ENCODE measurements at places on chromosomes 5 and 9.
A peak's percentile ranks its signal among the peaks of the same experiment; 100 is the strongest.

DNA sequence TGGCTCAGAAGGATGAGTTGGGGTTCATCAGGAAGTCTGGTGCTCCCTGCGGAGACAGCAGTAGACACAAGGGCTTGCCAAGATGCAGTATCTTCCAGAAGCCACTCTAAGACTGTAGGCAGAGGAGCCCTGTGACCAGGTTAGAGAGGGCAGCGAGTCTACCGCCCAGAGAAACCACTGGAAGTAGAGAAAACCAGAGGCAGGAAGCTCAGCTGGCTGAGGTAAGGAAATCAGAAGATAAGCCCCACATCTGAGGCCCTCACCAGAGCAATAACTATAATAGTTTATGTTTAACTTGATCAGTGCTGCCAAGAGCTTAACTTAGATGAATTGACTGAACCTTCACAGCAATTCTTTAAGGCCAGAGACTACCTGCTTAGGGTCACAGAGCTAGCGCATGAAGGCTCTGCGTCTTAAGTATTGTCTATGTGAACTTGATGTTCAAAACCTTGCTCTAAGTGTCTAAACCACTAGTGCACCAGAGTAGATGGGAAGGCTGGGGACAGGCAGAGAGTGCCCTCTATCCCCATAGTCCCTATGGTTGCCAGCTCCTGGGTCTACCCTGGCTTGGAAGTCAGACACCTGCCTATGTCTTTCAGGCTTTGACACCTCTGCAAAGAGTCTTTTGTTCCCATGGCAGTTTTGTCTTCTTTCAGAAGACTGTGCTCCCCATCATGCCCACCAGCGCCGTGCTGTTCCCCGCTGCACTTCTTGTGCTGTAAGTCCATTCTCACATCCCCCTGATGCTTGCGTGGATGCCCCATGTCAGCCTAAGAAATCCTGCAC is 228.2 kb upstream of the KLF4 start:
- H3K4me1 ChIP-seq, result no peaks in the 10 kb centered on the region
- H3K27me3 ChIP-seq, result no peaks in the 10 kb centered on the region
- no peak for DNase-seq

DNA sequence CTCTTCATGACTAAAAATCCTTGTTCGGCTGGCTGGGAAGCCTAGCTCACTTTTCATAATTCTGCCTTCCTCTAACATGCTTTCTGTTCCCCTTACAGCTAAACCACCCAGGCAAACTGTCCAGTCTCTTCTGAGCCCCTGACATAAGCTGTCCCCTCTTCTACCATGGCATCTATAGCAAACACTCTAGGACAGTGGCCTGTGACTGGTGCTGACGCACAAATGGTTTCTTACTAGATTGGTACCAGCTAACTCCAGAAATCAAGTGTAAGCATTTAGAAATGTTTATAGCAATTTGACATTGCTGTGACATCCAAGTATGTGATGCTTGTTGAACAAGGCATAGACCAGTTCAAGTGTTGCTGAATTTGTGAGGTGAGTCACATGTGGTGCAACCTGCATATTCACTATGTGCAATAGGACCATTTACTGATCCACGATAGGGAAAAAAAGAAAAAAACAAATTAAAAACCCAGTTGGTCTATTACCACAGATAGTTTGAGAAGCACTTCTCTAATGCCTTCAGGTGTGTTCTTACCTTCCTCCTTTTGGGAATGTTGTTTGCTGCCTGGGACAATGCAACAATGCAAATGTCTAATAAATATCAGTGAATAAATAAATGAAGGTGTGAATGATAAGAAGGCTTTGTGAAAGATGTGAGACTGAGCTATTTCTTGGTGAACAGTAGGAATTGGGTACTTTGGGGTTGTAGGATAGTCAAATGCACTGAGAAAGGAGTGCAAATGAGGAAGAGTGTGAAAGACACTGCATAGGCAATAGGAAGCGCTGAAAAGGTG is 22.4 kb downstream of the ELOVL7 start:
- no peaks in the 10 kb centered on the region for H3K27me3 ChIP-seq
- H3K36me3 ChIP-seq, result no peaks in the 10 kb centered on the region
- DNase-seq, result no peak
- no peaks in the 10 kb centered on the region for H3K4me1 ChIP-seq

DNA sequence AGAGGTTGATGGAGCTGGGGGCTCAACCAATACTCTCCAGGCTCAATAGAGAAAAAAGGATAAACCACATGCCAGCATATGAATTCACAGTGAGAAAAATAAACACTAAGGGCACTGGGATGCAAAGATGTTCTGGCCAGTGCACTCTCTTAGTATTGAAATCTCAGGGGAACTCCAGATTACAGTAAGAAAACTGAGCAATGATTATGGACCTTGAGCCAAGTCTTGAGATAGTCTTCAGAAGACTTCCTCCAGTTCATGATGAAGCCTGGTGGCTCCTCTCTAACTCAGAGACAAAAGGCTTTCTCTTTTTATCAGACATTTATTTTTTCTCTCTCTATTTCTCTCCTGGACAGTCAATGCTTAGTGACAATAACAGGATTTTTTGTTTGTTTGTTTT is 139.8 kb upstream of the SPEF2 start:
- H3K27me3 ChIP-seq, result no peaks in the 10 kb centered on the region
- no peaks in the 10 kb centered on the region for H3K36me3 ChIP-seq
- no peak for DNase-seq
- H3K4me1 ChIP-seq, result no peaks in the 10 kb centered on the region
- no peak overlapping the region for H3K4me3 ChIP-seq
- no peak overlapping the region for H3K27ac ChIP-seq

- H3K36me3 ChIP-seq, result no peaks in the 10 kb centered on the region
- H3K4me3 ChIP-seq, result no peak overlapping the region
- no peaks in the 10 kb centered on the region for H3K4me1 ChIP-seq
- H3K27ac ChIP-seq, result no peak overlapping the region
- no peaks in the 10 kb centered on the region for H3K27me3 ChIP-seq
Observed at GRCh38 chr5:117701062-117701461, 1126.4 kb upstream of the SEMA6A start.

- no peaks in the 10 kb centered on the region for H3K4me1 ChIP-seq
- no peak for DNase-seq
- H3K27ac ChIP-seq, result no peak overlapping the region
- no peaks in the 10 kb centered on the region for H3K36me3 ChIP-seq
Observed at GRCh38 chr5:143428155-143428554, 24.7 kb upstream of the NR3C1 start.

- peaks cover 28% of the 10 kb centered on the region for H3K4me1 ChIP-seq
- H3K36me3 ChIP-seq, result peaks cover 8% of the 10 kb centered on the region
- peak; percentile 61 for DNase-seq
- H3K4me3 ChIP-seq, result peak overlapping the region; percentile 60
Observed at GRCh38 chr5:119453040-119453373, 710 bp downstream of the HSD17B4 start.

DNA sequence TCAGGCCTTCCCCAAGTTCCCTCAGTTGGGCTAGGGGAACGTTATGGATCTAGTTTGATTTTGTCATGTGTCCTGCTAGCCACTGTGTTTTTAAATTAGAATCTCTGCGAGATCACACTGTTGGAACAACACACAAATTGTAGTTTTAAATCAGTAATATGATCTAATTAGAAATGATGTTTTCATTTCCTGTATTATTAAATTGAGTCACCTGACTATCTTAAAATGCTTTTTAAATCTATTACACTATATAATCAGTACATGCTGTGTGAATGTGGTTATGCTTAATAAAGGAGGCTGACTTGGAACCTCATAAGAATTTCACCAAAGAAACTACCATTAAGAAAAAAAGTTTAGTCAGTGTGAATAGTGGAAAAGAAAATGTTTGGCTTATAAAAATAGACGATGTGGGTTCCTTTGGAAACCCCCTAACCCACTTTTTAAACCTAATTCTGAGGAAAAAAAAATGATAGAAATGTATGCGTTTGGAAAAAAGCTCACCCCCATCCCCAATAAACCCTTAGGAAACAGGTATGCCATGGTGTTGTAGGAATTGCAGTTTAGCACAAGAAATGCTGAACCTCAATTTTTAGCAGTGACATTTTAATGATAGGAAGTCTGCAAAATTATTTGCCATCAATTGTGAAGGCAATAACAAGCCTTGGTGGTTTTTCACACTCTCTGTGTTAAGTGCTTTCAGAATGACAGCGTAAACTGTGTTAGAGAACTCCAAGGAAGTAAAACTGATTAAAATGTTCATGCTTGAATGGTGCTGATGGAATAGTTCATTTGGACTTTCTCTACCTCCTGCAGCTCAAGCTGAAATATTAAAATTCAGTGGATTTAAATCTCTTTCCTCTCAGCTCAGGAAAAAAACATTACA is 59.0 kb downstream of the TLE4 start:
- H3K36me3 ChIP-seq, result no peaks in the 10 kb centered on the region
- no peak overlapping the region for H3K4me3 ChIP-seq
- no peak overlapping the region for H3K27ac ChIP-seq
- H3K27me3 ChIP-seq, result no peaks in the 10 kb centered on the region
- DNase-seq, result no peak

- no peak overlapping the region for H3K27ac ChIP-seq
- H3K36me3 ChIP-seq, result no peaks in the 10 kb centered on the region
- DNase-seq, result no peak
- no peak overlapping the region for H3K4me3 ChIP-seq
- no peaks in the 10 kb centered on the region for H3K27me3 ChIP-seq
Observed at GRCh38 chr5:53364061-53364460, 116.4 kb upstream of the FST start.

- no peak overlapping the region for H3K4me3 ChIP-seq
- H3K4me1 ChIP-seq, result no peaks in the 10 kb centered on the region
- no peak for DNase-seq
- H3K36me3 ChIP-seq, result no peaks in the 10 kb centered on the region
Observed at GRCh38 chr9:38652044-38652443, 31.6 kb upstream of the ANKRD18A start.

Data from stomach (tissue), 19 donors.